Stimulated activated CD4-positive, alpha-beta T cell treated with anti-CD3 and anti-CD28 coated beads, Interleukin-4, amount 100 ng/mL, for 48 hours (primary cell): ENCODE measurements at places on chromosomes 5 and 9.

DNA sequence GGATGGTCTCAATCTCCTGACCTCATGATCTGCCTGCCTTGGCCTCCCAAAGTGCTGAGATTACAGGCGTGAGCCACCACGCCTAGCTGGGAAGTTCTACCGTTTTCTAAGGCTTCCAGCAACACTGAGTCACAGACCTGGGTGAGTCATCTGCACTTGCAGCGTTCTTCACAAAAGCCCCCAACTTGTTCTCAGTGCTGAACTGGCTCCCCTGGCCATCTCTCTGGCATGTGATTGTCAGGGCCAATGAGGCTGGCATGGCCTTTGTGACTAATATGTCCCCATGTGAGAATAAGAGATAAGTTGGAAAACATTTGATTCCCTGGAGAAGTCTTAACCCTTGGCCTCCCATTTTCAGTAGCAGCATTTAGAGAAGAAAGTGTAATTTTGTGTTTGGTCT is 124.4 kb downstream of the WDR41 start:
- no peak for DNase-seq

DNA sequence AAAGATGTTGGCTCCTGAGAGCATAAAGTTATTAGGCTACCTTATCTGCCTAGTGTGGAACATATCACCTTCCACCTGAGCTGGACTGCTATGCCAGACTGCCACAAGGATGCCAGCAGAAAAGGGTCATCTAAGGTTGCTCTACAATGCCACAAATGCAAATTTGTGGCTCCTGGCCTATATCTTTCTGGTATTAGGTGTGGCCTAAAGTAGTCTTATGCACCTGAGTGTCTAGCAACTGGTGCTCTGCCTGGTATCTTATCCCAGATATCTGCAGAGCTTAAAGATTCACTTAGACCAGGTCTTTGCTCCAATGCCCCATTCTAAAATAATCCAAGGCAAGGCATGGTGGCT is 34.7 kb downstream of the DTWD2 start:
- no peak for DNase-seq

DNA sequence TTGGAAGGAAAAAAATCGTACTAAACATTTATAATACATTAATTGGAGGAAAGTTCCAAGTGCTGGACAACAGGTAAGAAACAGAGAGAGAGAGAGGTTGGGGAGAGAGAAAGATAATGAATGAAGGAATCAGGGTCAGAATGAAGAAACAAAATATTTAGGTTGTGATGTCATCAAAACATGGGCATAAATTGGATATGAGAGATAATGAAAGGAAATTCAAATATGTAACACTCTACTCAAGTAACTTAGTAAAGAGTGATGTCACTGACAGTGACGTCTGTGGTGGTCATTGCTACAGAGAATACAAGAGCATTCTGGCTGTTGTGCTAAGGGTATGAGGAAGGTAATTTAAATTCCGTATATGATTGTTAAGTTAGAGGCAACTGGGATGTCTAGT is 543.4 kb upstream of the COX7C start:
- DNase-seq, result no peak

GRCh38 chr5:143886651-143887638 is 75.0 kb downstream of the HMHB1 start:
- no peak for DNase-seq

DNA sequence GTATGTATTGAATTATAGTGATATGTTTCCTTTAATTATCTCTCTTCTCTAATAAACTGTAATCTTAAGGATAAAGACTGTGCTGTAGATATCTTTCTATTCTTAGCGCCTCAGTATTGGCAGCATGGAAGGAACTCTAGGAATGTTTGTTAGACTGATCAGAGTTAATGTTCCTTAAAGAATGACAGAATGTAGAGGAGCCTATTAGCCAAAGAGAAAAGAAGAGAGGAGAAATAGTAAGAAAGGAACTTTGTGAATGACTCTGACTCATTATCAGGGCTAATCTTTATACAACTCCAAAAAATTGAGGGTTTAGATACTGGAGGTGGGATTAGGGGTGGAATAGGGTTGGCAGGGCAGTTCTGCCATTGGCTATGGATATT is 59.0 kb upstream of the NUDT12 start:
- DNase-seq, result no peak

DNA sequence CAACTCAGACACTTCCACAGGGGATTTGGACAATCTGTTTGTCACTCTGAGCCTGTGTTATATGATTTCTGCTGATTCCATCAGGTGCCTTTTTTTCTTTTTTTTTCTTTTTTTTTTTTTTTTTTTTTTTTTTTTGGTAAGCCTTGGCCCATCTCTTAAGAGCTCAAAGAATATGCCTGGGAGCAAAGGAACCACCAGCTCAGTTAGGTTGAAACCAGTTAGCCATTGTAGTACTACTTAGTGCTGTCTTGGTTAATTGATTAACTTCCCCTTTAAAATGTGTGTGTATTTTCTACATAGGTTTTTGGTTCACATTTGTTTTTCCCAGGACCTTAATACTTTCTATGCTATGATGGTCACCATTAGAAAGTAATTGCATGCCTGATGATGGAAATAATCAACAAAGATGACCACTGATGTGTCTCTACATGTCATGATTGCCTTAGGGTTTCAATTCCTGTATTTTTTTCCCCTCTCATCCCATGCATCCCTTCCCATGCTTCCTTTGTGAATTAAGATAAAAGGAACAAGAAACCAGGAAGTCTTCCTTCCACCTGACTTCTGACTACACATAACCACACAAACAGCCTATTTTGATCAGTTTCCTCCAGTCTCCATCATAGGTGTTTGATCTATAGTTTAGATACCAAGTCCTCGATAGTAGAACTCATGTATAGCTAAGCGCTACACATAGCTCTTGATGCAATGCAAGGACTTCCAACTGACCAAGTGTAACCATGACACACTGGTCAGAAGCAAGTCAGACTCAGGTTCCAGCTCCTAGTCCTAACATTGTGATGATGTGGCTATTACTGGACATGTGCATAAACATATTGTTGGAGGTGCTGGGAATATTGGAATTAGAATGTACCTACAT is 306.1 kb downstream of the EFNA5 start:
- no peak for DNase-seq

- DNase-seq, result peak; percentile 47
Observed at GRCh38 chr9:129383561-129384490, 205.8 kb upstream of the IER5L start.

- no peak for DNase-seq
Observed at GRCh38 chr5:41708604-41708940, 161.7 kb downstream of the OXCT1 start.

DNA sequence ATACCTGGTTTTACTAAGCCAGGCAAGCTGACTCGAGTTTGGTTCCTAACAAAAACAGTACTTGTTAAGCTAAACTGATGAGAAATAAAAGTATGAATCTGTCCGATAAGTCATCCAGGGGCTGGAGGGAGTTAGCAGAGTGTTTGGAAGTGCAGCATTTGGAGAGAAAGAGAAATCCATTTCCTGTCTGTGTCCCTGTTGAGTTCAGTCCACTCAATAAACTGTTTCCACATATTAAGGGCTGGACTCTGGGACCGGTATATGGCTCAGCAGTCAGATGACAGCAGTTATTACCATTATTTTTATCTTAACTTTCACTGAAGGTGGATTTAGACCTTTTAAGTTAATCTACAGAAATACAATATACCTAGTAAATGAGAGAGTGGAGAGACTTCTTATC is 130.6 kb upstream of the ADRA1B start:
- no peak for DNase-seq

DNA sequence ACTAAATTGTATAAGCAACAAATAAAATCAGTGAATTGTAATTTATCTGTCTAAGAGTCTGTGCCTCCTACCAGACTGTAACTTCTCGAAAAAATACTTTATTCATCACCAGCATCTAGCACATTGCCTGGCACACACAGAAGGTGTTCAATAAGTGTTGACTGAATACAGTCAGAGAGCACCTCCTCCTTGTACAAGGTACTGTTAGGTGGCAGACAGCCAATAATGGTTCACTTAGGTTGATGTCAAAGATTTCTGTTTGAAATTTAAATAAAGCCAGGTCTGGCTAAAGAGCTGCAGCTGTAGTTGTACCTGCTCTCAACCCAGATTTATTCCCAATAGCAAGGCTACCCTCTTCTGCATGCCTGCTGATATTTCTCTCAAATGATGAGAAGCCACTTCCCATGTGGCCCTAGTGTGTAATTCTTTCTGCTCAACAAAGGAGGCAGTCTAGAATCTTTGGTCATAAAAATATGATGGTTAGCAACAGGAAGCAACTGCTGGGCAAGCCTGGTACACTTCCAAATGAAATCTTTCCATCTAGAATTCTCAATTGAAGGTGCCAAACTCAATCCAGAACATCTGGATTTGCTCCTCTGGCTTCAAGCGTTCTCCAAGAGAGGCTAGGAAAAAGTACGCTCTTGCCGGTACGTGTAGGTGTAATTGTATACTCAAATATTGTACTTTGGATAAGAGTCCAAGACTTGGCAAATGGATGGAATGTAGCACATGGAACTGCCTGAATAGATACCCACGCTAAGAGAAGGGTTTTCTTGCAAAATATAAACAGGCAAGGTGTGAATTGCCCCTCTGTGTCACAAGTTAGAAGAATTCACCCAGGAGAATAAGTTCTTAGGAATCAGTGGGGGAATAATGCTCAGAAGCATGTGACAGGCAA is 95.6 kb downstream of the NR6A1 start:
- no peak for DNase-seq

GRCh38 chr9:133609311-133610098 is at the start of gene FAM163B:
FAM163B (minus strand) TSS chr9:133609389; CDS start chr9:133580223, 29,166 bp downstream.
- DNase-seq, result peak; percentile 10

- DNase-seq, result no peak
Observed at GRCh38 chr5:68292316-68292715, 76.8 kb downstream of the PIK3R1 start.

- DNase-seq, result no peak
Observed at GRCh38 chr9:32665101-32665500, 29.6 kb upstream of the TAF1L start.

- no peak for DNase-seq
Observed at GRCh38 chr5:10663489-10664179, 97.4 kb downstream of the DAP start.

GRCh38 chr5:126801992-126802294 is 25.0 kb downstream of the LMNB1 start:
- DNase-seq, result no peak

DNA sequence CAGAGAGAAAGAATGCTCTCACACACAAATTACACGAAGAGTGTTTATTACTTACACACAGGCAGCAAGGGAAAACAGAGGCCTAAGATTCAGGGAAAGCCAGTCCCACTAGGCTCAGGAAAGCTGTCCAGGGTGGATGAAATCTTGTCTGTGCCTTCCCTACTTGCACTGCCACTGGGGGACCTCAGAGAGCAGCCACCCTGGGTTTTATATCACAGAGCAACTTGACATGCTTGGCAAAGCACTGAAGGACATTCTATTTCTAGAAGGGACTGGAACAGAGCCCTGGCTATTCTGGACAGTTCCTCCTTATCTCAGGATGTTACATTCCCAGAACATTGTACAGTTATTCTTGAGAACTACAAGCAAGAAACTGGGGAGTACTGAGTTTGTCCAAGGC is 7.5 kb upstream of the PRSS3 start:
- DNase-seq, result no peak

GRCh38 chr5:154301726-154302125 is 111.2 kb downstream of the GALNT10 start:
- no peak for DNase-seq

DNA sequence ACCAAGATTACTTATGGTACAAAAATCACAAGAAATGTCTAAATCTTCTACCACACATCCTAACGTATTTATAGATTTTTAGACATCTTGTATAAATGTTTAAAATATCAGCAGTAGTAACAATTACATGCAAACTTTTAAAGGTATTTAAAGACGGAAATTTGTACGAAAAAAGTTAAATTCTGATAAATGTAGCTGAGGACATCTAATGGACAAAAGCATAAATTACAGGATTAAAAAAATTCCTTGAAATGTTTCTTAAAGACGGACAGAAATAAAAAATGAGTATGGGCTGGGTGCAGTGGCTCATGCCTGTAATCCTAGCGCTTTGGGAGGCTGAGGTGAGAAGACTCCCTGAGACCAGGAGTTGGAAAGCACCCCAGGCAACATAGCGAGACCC is 15.8 kb downstream of the ERCC8 start:
- DNase-seq, result no peak

DNA sequence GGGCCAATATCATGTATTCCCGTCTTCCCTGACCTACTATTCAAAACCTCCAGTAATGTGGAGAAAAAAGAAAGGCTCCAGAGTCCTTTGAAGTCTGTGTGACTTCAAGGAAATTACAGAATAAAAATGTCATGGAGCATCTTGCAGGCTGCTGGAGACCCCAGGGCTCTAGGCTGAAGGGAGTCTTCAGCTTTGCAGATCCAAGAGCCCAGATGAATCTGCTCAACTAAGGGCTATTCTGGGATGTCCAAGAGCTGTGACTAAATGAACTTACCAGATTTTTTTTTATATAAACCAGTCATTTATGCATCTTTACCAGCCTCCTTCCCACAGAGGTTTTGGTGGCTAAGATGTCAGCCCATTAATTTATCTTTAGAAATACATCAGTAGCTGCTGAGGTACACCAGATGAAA is 167.3 kb downstream of the MUSK start:
- no peak for DNase-seq

- DNase-seq, result no peak
Observed at GRCh38 chr5:94621763-94622162, 3.3 kb downstream of the SLF1 start.

DNA sequence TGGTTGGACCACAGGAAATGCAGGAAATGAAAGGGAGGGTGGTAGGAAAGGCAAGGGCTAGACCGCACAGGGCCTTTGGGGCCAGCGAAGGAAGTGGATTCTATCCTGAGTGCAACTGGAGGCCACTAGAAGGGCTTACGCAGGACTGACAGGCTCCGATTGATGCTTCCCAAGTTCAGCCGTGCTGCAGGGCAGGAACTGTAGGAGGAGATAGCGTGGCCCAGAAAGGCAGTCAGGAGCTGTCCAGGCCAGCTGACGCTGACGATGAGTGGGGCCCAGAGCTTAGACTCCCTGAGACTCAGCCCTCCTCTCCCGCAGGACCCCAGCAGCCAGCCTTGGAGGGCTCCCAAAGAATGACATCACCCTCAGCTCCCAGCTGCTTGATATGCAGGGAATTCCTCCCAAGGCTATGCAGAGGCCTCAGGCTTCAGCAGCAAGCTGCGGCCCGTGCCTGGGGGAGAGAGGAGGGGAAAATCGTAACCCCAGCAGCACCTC is 48.8 kb downstream of the KCNIP1 start:
- DNase-seq, result no peak

GRCh38 chr5:171419688-171420430 is 412 bp downstream of the FGF18 start:
- DNase-seq, result no peak
